Colonic mucosa (tissue), 4 donors: ENCODE measurements at places on chromosomes 3 and 15. TPM values are rescaled to one million over a fixed set of nuclear protein-coding genes. Genes with fewer than 3 reads are reported as not detected.

The TMEM40 gene
- total RNA-seq = not detected

The BCL2A1 gene
- total RNA-seq = 1.5 TPM

DNA sequence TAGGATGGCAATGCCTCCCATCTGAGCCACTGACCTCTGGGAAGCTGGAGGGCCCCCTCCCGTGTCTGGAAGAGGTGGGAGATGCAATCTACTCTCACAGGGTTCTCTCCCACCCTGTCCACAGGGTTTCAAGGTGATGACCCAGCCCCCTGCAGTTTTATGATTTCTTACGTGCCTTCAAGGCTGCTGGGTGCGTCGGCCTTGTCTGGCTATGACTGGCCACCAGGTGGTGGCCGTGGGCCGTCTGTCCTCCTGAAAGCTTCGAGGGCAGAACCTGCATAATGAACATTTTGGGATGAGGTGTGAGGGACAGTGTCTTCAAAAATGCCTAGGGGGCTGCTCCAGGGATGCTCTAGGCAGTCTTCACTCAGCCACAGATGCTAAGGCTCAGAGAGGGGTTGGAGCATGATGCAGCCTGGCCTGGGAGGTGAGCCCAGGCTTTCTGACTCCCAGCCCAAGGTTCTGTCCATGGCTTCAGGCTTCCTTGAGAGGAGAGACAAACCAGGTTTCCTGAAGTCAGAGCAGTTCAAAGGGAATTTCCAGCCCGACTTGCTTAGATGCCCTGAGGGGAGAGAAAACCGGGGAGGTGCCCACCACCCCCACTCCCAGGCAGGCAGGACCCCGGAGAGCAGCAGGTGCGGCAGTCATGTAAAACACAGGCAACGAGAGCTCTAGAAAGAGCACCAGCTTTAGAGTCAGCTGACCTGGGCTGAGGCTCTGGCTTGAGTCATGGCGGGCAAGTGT is 18.7 kb downstream of the ISG20 start:
- H3K36me3 ChIP-seq = no peaks in the 10 kb centered on the region
- H3K4me3 ChIP-seq = no peak overlapping the region
- no peaks in the 10 kb centered on the region for H3K27me3 ChIP-seq

- H3K4me3 ChIP-seq = no peak overlapping the region
- H3K4me1 ChIP-seq = no peaks in the 10 kb centered on the region
- DNase-seq = peak; percentile 47
- H3K27ac ChIP-seq = peak overlapping the region; percentile 17
These were observed 112.8 kb upstream of the MEF2A start for GRCh38 chr15:99452728-99453636.

DNA sequence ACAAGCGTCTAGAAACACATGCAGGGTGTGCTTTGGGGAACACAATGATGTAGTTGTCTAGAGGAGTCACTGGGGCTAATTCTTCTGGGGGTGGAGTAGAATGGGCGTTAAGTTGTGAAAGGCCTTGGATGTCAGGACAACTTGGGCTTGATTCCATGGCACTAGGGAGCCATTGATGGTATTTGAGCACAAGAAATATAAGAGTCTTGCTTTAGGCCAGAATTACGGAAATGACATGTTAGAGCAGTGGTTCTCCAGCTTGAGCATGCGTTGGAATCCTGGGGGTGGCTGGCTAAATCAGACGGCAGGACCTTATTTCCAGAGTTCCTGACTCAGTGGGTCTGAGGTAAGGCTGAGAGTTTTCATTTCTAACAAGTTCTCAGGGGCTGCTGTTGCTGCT is 29.2 kb upstream of the SMAD6 start:
- H3K27ac ChIP-seq = no peak overlapping the region
- H3K27me3 ChIP-seq = no peaks in the 10 kb centered on the region
- no peak overlapping the region for H3K4me3 ChIP-seq
- H3K36me3 ChIP-seq = no peaks in the 10 kb centered on the region
- no peak for DNase-seq
- no peaks in the 10 kb centered on the region for H3K4me1 ChIP-seq

DNA sequence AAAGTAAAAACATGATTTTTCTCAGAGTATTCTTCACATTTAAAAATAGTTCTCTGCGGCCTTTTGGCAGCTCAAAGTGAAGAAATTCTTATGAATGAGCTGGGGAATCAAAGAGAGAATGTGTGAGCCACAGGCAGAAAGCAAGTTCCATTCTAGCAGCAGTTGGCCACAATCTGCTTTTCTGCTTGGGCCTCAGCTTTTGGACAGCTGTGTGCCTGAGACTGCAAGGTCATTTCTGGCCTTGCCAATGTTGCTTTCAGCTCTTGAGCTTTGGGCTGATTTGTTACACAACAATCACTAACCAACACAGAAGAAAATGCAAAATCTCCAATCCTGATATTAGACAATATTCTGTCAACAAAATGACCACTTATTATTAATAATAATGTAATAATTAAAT is 14.4 kb upstream of the TM4SF4 start:
- H3K4me3 ChIP-seq = no peak overlapping the region
- H3K4me1 ChIP-seq = no peaks in the 10 kb centered on the region
- no peaks in the 10 kb centered on the region for H3K36me3 ChIP-seq
- H3K27ac ChIP-seq = no peak overlapping the region
- no peaks in the 10 kb centered on the region for H3K27me3 ChIP-seq

DNA sequence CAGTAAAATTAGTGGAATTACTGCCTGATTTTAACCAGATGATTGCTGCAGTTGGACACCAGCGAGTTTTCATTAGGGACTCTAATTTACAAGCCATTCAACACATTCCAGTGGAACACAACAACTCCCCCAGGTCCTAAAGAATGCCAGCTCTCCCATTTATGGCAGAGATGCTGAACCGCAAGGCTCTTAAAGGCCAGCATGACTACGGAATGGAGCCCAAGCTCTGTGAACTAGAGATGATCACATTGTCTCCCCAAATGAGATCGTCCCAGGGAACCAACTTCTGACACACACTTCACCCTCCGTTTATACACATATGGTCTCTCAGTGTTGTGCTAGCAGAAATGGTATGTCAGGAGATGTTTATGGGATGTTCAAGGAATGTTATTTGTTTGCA is 446.2 kb upstream of the NR2F2 start:
- H3K36me3 ChIP-seq = no peaks in the 10 kb centered on the region
- no peaks in the 10 kb centered on the region for H3K4me1 ChIP-seq
- no peak for DNase-seq
